Activated T-cell treated with anti-CD3 and anti-CD28 coated beads for 4 hours (primary cell): ENCODE measurements at places on chromosomes 13 and 19.

DNA sequence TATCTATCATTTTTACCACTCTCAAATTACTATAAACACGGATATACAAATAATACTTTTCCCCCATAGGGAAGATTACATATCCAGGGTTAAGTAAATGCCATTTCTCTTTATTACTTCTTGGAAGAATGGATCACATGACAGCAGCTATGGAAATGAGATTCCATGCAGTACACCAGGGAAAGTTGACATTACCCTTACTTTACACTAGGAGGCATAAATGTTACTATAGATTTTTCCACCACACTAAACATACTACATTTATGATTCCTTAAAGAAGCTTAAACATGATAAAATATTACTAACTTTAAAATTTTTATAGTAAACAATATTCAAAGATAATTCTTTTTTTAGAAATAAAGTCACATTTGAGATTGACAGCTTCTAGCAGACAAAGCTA, 611.4 kb downstream of the PCDH9 start:
- no peak for DNase-seq

DNA sequence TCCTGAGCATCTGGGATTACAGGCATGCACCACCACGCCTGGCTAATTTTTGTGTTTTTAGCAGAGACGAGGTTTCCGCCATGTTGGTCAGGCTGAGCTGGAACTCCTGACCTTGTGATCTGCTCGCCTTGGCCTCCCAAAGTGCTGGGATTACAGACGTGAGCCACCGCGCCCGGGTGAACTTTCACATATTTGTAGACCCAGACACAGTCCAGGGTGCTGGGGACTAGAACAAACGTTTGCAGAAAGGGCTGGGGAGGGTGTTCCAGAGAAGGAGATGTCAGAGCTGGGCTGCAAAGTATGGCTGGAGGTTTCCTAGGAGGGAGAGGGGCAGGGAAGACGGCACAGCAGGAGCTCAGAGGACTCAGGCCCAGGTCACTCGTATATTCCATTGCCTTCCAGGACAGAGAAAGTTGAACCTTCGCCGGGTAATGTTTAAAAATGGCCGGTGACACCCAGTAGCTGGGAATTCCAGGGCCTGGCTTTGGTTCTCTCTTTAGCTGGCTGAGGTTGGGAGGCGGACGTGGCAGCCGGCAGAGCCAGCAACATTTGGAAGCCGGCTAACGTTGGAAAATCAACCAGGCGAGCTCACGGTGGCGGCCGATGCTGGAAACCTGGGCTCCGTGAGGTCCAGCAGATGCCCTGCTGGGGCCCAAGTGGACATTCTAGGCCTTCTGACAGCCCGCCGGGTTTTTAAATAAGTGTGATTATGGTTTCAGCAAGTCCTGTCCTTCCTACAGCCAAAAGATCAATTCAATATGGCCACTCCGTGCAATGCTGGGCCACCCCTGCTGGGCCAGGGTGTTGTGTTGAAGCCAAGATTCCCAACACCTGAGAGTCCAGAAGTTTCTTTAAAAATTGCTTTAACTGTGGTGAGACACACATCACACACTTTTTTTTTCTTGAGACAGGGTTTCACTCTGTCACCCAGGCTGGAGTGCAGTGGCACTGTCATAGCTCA, 41.5 kb downstream of the NFIC start:
- DNase-seq = no peak

- DNase-seq = no peak
Measured at GRCh38 chr13:110062777-110063442, 244.0 kb downstream of the COL4A1 start.

DNA sequence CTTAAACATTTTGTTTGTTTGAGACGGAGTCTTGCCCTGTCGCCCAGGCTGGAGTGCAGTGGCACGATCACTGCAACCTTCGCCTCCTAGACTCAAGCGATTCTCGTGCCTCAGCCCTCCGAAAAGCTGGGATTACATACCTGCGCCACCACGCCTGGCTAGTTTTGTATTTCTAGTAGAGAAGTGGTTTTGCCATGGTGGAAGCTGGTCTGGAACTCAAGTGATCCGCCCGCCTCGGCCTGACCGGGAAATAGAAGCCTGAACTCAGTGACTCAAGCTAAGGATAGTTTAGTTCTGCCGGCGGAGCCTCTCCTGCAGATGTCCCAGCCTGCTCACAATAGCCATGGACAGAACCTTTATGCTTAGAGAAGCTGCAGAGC, 53.0 kb upstream of the ZNF254 start:
- no peak for DNase-seq

- DNase-seq = no peak
Measured at GRCh38 chr13:78131811-78132210, 213.2 kb upstream of the EDNRB start.

DNA sequence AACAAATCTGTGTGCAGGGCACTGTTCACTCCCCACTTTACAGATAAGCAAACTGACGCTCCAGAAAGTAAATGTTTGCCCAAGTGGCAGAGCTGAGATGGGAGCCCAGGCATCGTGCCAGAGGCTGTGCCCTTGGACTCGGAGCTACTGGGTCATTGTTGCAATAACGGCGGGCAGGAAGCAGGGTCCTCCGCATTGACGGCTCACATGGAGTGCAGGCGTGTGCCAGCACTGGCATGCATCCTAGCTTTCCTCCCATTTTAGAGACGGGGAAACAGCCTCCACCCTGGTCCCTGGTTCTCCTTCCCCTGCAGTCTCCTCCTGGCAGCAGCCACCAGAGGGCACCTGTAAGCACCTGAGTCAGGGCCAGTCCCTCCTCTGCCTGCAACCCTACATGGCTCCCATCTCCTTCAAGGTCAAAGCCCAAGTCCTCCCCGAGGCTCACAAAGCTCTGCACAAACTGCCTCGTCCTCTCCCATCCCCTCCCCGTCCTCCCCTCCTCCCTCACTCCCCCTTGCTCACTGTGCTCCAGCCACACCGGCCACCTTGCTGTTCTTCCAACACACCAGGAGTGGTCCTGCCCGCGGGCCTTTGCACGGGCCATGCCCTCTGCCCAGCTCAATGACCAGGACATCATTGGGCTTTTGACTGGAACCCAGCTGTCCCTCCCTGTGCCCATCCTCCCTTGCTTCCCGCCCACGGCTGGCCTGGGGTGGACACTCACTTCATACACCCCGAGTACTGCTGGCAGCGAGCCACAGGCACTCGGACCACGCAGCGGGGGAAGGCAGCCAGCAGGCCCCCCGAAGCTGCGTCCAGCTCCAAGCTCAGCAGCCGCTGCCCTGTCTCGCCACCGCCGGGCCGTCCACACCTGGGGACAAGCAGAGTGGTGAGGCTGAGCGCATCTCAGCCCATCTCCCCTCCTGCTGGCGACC, 7.7 kb upstream of the LRG1 start:
- no peak for DNase-seq

DNA sequence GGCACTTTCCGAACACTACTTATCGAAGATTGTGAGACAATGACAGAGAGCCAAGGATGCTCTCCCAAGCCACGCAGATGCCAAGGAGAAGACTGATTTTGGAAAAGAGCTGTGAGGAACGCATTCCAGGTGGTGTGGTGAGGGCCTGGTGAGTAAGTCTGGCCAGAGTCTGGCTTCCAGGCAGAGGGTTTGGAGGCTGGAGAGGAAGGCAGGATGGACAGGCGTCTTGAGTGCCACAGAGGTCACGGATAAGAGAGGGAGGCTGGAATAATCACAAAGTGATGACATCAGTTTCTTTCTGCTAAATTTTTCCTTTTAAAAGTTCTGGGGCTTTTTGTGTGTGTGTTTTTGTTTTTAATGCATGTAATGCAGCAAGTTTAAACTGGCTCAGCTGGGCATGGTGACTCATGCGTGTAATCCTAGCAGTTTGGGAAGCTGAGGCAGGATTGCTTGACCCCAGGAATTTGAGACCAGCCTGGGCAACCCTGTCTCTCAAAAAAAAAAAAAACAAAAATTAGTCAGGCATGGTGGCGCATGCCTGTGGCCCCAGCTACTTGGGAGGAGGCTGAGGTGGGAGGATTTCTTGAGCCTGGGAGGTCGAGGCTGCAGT, 235.1 kb downstream of the NALCN start:
- DNase-seq = no peak

- DNase-seq = no peak
Measured at GRCh38 chr13:73962284-73962683, 171.9 kb downstream of the KLF12 start.

DNA sequence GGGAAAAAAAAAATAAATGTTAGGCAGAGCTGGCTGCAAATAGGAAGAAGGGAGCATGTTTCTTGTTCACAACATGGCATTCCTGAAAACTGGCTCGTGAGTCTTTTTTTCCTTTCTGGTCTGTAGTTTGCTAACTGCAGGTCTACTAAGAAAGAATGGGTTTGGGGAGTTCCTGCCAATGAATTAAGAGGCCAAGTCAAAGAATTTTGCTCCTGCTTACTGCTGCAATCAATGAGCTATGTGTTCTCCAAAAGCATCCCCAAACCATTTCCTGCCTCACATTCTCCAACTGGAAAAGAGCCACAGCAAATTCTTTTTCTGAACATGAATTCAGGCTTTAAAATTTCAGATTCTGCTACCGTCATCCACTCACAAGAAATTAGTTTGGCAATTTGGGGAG, 88.6 kb downstream of the DCT start:
- DNase-seq = no peak

- DNase-seq = no peak
Measured at GRCh38 chr13:21426238-21426637, 32.9 kb downstream of the ZDHHC20 start.

DNA sequence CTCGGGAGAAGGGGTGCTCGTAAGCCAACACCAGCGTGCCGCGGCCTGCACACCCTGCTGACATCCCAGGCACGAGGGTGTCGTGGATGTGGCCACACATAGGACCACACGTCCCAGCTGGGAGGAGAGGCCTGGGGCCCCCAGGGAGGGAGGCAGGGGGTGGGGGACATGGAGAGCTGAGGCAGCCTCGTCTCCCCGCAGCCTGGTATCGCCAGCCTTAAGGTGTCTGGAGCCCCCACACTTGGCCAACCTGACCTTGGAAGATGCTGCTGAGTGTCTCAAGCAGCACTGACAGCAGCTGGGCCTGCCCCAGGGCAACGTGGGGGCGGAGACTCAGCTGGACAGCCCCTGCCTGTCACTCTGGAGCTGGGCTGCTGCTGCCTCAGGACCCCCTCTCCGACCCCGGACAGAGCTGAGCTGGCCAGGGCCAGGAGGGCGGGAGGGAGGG, 2.4 kb downstream of the IZUMO4 start:
- DNase-seq = no peak

- DNase-seq = no peak
Measured at GRCh38 chr13:36681894-36682624, 8.2 kb downstream of the SERTM1 start.

DNA sequence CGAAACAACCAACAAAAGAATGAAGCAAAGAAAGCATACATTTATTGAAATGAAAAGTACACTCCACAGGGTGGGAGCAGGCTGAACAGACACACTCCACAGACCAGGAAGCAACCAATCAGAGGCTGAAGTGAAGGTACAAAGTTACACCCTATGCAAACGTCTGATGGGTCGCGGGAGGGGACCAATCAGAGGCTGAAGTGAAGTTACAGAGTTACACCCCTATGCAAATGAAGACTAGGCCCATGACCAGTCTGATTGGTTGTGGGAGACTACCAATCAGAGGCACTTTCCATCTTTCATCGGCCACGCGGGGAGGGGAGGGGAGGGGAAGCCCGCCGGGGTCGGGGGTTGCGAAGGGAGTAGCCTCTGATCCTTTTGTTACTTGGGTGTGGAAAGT, 12.4 kb upstream of the FBL start:
- no peak for DNase-seq

DNA sequence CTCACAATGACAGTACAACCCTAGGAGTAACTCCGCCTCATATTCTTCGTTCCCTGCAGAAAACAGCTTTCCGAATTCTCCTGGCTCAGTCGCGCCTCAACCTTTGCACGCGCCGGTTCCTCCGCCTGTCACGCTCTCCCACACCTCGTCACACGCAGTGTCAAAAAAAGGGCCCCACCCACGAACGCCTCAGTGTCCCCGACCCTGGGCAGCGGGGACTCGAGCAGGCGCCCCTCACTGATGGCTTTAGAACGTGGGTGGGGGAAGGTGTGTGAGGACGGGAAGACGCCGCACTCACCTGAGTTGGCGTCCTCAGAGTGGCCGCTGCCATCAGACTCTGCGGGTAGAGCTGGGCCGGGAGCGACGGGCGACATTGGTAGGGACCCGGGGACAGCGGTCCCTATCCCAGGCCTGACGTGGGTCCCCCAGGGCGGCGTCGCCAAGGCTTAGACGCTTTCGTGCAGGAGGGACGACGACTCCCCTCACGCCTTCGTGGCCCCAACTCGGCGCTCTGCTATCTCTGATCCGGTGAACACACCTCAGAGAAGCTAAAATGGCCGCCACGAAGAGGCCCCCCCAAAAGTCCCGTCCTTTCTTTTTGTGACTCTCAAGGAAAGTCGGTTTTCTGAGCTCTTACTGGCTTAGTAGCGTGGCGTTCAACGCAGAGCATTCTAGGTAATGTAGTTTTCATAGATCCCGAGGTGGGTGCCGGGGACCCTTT, at the start of gene ZNF154:
Gene ZNF154, minus strand, starts transcription at position 564 of the 721 bp plus-strand sequence. Its CDS starts 233 bp downstream, at position 331.
- DNase-seq = peak; percentile 9

- DNase-seq = no peak
Measured at GRCh38 chr19:30423481-30423880, 51.3 kb downstream of the ZNF536 start.

DNA sequence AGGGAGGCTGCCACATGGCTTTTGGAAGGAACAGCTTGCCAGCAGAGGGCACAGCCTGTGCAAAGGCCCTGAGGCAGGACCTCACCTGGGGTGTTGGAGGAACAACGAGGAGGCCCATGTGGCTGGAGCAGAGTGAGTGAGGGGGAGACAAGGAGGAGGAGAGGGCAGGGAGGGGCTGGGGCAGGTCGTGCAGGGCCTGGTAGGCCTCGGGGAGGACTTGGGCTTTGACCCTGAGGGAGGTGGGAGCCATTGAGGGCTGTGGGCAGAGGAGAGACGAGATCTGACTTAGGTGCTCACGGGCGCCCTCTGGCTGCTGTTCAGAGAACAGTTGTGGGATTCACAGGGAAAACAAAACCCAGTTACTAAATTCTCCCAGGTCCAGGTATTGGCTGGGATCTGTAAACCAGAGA, 25.2 kb downstream of the ZNRF4 start:
- DNase-seq = peak; percentile 14

DNA sequence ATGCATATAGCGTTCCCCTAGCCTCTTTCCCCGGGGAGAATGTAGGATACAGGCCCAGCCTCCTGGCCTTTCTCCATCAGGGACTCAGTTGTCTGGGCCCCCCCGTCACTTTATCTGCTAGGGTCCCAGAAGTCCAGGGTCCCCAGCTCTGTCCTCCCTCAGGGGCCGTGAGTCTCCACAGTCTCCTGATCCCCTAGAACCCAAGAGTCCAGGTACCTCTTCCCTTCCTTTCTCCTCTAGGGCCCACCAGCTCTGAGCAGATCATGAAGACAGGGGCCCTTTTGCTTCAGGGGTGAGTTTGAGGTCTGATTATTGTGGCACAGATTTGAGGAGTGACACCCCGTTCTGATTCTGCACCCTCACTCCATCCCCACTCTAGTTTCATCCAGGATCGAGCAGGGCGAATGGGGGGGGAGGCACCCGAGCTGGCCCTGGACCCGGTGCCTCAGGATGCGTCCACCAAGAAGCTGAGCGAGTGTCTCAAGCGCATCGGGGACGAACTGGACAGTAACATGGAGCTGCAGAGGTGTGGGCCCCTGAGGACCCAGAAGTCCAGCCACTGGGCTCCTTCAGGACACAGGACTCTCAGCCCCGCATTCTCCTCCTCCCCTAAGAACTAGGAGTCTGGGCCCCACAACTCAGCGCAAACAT, 758 bp downstream of the BAX start:
- DNase-seq = no peak

GRCh38 chr19:43420954-43421353, 6.3 kb downstream of the TEX101 start:
- DNase-seq = no peak
